ENCODE measurements at places on chromosomes 6 and 20.
A peak's percentile ranks its signal among the peaks of the same experiment; 100 is the strongest.

DNA sequence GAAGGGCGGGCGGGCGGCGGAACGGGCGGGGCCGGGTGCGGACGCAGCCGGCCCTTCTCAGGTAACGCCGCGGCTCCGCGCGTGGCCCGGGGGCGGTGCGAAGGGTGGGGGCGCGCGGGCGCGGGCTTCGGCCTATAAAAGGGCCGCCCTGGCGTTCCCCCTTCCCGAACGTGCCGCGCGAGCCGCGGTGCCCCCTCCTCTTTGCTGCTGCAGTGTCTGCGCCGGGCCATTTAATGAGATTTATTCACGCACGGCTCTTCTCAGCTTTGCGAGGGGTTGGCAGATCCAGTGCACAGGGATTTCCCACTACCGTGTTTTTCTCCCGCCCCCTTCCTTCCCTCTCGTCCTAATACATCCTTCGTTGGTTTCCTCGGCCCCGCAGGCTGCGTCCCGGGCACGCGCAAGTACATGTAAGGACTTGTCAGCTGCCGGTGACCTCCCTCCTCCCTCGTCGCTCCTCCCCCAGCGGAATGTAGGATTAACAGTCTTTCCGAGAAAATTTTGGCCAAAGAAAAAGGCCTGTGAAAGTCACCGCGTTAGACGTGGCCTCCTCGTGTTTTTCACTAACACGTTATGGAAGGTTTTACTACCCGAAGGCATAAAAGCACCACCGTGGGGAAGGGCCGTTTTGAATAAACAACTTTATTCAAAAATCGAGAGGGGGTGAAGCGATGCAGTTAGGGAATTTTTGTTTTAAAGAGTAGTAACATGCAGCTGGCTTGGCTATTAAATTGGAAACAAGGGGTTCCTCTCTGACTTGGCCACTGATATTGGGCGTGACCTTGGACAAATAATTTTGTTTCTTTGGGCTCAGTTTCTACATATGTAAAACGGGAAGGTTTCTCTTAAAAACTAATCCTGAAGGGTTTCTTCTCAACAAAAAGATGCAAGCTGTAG, 966 bp upstream of the REV3L start:
- peak; percentile 91 for DNase-seq

DNA sequence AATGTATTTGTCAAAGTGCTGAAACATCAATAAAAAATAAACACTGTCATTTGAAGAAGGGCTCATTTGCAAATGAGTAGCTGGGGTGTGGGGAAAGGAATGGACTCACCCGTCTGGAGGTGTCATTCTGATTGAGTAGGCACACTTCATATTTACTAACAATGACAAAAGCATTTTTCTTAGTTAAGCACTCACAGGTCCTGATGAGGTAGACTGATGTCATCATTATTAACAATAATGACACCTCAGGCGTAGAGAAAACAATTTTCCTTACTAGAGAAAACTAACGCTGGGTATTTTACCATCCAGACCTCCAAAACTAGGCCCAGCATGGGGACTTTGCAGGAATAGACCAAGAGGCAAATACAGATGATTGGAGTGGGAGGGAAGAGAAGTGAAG, 76.0 kb downstream of the UNC5CL start:
- DNase-seq: no peak

DNA sequence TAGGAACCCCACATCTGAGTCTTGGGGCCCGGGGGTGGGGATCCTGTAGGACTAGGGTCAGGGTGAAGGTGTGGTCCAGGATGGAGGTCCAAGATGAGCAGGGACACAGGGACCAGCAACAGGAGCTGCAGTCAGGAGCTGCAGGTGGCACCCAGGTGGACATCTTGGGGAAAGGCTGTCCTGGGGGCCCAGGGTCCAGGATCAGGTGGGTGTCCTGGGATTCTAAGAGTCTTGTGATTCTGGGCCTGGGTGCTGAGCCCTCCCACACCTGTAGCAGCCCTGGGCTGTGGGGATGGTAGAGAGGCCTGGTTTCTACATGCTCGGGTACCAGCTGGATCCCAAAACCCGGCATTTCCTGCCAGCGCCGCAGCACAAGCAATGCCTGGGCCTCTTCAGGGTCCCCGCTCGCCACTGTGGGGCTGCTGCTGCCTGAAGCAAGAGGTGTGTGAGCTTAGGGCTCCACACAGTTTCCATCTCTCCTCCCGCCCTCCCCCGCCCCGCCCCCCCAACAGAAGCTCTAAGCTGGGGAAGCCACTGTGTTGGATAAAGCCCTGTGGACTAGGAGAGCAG, 20.7 kb downstream of the ERGIC3 start:
- no peak for DNase-seq

DNA sequence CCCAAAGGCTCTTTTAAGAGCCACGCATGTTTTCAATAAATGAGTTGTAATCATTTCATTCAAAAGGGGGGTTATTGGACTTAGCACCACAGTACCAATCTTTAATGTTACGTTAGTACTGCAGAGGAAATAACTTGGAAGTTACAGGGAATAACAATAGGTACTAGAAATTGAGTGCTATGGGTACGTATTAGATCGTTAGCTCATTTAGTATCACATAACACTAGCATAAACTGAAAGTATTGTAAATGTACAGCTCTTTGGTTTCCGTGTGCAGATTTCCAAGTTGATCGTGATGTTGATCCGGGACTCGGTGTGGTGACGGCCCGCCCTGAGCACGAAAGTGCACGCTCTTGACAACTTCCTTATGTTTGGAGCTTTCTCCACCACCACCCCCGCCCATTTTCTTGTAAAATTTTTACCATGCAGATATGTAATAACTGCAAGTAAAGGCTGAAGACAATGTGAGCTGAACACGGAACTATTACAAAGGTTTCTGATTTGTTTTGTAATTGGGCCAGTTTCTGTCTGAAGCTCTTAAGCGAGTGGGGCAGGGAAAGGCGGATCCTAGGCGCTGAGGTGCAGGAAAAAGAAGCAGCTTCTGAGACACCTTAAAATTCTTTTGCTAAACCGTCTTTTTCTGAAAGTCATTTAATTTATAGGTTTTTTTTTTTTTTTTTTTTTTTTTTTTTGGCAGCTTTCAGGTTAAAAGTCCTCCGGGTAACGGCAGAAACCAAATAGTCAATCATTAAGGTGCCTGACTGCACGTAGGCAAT, 71.5 kb downstream of the HFE start:
- DNase-seq: peak; percentile 73

Data from mucosa of gallbladder (tissue), 1 donor.